ENCODE measurements at places on chromosomes 1 and 21. TPM values are rescaled to one million over a fixed set of nuclear protein-coding genes. Genes with fewer than 3 reads are reported as not detected.
A peak's percentile ranks its signal among the peaks of the same experiment; 100 is the strongest.

DNA sequence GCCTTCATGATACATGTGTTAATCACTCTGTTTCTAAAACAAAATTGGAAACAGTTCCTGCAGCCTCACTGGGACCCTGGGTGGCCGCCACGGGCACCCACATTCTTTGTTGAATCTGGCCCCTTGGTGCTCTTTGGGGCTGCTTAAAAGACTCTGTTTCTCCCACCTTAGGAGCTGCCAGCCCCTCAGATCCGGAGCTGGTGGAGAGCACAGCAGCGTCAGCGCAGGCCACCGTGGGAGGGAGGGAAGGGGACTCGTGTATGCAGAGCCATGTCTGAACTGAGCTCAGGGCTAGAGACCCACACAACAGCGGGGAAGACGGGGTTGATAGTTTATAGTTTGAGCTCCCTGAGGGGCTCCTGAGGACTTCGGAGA is 121.2 kb downstream of the CNIH3 start:
- H3K27me3 ChIP-seq = no peaks in the 10 kb centered on the region
- peak overlapping the region; percentile 66 for H3K27ac ChIP-seq
- no peak for DNase-seq
- no peak overlapping the region for H3K4me3 ChIP-seq
- H3K4me1 ChIP-seq = peaks cover 50% of the 10 kb centered on the region

The ADORA3 gene
- 2.0 TPM for total RNA-seq

DNA sequence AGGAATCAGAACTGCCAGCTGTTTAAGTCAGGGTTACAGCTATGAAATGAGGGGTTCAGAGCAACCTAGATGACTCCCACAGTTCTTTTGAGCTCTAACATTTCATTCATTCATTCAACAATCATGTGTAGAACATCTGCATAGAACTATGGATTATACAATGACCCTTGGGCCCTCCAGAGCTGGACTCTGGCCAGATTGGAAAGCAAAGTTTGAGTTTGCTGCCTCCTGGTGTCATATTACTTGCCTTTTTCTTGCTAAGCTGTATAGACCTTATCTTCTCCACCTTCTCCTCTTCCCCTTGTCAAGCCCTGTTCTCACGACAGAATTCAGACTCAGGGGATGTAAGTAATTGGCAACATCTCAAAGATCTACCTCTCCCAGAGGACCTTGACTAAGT is 4.0 kb downstream of the CASQ2 start:
- H3K4me3 ChIP-seq = no peak overlapping the region
- H3K36me3 ChIP-seq = no peaks in the 10 kb centered on the region
- no peaks in the 10 kb centered on the region for H3K4me1 ChIP-seq

- no peaks in the 10 kb centered on the region for H3K27me3 ChIP-seq
- peak; percentile 29 for DNase-seq
- H3K27ac ChIP-seq = no peak overlapping the region
Observed at GRCh38 chr21:42560517-42561179, 47.0 kb downstream of the SLC37A1 start.

The CLEC20A gene
- not detected for total RNA-seq

DNA sequence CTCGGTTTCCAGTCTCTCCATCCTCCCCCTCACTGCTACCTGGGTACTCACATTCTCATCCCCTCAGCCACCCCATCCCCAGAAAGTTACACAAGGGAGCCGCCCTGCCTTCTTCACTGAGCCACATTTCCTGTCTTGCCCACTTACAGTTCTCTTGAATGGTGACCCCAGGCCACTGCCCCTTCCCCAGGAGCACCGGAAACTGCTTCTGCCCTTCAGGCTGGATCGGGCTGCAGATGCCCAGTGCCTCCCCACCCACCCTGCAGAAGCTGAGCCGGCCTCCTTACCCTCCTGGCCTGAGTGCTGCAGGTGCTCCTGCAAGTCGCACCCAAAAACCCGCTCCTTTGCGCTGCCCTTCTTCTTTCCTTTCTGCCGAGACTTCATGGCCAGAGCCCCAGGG is 450 bp downstream of the ARHGAP30 start:
- no peaks in the 10 kb centered on the region for H3K27me3 ChIP-seq
- no peak for DNase-seq
- H3K36me3 ChIP-seq = peaks cover 3% of the 10 kb centered on the region
- H3K4me3 ChIP-seq = peak overlapping the region; percentile 44
